ENCODE measurements at places on chromosomes 12 and 14.

GRCh38 chr14:21201732-21202462 lies 46.0 kb upstream of the OR5AU1 start:
- no peak for DNase-seq

DNA sequence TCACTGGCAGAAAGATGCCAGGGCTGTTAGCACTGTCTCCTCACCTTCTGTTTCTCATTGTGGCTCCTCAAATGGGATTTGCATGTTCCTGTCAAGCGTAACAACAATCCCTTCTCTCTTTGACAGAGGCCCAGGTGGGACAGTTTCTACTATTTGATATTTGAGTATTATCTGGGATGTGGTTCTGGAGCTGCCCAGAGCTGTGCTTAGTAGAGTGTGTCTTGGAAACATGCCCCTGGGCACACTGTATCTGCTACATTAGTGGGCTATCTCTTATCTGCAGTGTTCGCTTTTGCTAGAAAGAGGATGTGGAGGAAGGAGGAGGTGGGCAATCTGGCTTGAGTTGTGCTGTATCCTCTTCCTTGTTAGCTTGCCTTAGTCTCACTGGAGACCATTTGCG lies 3.8 kb upstream of the ACADS start:
- DNase-seq = no peak

GRCh38 chr14:60815371-60815770 lies 80.8 kb downstream of the MNAT1 start:
- DNase-seq = no peak

GRCh38 chr12:49208676-49209075 lies 19.8 kb upstream of the TUBA1A start:
- DNase-seq = no peak

GRCh38 chr14:106044949-106045596 lies 518.7 kb downstream of the TMEM121 start:
- no peak for DNase-seq

DNA sequence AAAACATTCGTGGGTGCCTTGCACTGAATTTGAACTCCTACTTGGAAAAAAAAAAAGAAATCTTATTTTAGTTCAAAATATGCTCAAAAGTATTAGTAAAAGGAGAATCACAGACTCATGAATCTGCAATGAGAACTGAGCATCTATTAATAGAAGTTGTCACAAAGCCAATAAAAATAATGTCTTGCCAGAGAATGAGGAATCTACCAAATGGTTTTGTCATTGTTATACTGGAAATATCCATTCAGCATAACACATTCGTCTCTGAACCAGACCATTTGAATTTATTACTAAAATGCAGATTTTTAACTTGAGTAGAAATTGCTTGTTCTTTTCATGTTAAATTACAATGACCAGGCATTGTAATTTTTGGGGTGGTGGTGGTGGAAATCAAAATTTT lies 11.6 kb upstream of the PTPRB start:
- peak; percentile 3 for DNase-seq

- DNase-seq = no peak
Measured at GRCh38 chr14:58979325-58979724, 209.1 kb upstream of the DAAM1 start.

GRCh38 chr12:31887109-31887811 lies 72.0 kb upstream of the RESF1 start:
- DNase-seq = no peak

- DNase-seq = no peak
Measured at GRCh38 chr12:94671917-94672316, 21.6 kb upstream of the TMCC3 start.

- no peak for DNase-seq
Measured at GRCh38 chr12:92844151-92844763, 84.8 kb downstream of the EEA1 start.

DNA sequence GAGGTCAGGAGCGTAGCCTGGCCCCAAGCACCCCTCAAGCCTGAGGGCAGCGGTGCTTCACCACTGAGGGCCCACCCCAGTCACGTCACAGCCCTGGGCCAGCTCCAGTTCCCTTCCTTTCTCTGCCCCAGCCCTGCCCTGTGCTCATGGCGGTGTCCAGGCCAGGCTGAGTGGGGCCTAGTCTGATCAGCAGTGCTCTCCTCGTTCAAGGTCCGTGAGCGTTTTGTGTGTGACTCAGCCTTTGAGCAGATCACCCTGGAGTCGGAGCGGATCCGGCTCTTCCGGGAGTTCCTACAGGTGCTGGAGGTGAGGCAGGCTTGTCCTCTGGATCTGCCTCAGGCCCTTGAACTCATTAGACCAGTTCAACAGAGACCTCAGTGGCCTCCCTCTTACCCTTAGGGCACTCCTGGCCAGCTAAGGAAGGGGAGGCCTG lies 19.0 kb downstream of the PRPF40B start:
- no peak for DNase-seq

GRCh38 chr14:100784523-100785337 lies 41.2 kb upstream of the MEG3 start:
- no peak for DNase-seq

DNA sequence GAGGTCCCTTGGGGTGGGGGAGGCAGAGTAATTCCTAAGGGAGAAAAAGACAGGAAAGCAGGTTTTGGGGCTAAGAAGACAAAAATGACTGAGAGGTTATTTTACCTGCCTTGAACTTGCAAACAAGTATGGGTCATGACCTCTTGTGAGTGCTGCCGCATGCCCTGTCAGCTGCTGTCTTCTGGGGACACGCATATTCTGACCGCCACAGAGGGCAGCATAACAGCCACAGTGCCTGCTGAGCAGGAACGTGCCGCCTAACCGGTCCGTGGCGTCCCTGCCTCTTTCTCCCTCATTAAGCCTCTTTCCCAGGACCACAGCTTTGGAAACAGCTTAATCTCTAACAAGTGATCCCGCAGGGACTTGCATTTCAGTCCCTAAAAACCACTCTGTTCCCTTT lies 51.3 kb upstream of the KCNA1 start:
- no peak for DNase-seq

DNA sequence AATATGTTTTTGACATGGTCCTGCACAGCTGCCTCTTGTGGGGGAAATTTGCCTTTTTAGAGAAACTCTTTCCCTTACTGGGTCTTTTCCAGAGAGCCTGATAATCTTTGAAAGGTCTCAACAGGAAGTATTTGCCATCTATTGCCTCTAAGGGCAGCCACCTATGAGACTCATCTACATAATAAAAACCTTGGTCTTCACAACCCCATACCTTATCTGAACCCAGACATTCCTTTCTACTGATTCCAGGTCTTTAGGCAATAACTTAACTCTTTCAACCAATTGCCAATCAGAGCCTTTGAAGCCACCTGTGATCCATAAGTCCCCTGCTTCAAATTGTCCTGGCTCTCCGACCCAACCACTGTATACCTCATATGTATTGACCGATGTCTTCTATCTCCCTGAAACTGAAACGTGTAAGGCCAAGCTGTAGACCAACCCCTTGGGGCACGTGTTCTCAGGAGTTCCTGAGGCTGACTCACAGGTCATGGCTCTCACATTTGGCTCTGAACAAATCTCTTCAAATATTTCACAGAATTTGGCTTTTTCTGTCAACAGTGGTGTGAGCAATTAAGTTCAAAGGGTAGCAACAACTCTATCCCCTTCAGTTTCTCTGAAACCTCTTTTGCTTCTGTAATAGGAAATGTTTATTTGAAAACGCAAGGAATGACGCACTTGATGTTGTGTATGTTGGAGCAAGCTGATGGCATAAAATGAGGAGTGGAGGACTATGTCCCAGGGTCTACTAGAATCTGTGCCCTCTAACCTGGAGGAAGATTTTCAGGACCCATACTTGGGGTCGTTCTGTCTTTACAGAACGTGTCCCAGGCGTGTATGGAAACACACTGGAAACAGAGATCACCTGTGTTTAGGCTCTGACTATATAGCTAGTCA lies 49.2 kb upstream of the EIF5 start:
- peak; percentile 41 for DNase-seq

- DNase-seq = no peak
Measured at GRCh38 chr12:112380663-112381405, 1.4 kb downstream of the HECTD4 start.

DNA sequence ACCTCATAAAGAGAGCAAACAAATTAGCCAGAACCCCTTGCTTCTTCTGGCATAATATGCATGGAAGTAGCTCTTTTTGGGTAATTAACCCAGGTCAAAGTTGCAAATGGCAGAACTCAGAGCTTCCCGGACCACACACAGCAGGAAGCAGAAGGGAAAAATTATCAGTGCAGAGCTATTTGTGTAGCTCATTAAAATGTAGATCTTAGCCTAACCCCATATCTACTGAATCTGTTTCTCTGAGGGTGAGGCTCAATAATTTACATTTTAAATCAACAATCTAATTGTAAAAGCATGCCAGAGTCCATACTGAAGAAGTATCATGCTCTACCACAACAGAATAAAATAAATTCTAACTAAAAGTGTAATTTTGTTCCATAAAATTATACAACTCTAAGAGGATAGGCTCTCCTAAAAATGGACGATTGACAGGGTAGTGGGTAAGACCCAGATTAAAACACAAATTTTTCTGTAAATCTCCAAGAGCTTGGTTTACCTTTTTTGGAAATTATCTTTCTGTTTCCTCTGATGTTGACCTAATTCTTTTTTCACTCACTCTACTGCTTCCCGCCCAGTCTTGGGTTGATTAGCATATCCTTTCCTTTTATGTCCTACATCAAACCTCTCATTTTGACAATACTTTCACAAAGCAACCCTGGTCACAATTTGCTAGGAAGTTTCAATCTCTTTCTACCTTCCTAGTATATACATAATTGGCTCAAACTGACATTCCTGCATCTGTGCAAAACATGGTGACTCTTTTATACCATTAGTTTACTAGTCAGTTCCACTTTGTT lies 213.3 kb upstream of the SLC16A7 start:
- no peak for DNase-seq

GRCh38 chr14:102991376-102991775 lies 66.0 kb downstream of the CDC42BPB start:
- no peak for DNase-seq

- DNase-seq = no peak
Measured at GRCh38 chr12:38998887-38999482, 93.6 kb upstream of the CPNE8 start.

DNA sequence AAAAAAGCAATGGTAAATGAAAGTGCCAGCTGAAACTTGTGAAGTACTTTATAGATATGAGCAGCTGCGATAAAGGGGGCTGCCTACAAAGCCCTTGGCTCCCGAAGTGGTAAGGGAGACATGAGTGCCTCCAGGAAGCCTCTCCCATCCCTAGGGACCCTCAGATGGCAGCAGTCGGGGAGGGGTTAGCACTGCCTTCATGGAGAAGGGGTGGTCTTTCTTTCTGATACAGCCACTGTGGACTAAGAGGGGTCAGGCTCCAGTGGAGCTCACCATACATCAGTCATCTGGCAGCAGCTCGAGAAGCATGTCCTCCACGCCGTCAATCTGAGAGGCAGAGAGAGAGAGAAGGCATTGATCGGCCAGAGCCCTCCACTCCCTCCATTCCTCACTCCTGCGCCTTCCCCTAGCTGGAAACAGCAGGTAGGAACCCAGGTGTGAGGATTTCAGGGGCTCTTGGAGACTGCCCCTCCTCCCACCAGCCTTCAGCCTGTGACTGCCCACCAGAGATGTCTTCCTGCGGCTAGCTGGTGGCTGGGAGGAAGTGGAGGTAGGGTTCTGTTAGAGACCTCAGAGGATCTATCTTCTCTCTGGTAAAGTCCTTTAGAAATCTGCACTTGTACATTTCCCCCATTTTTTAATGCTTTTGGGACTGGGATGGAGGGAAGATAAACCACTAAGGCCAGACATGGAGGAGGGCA lies 2.3 kb downstream of the TCL1A start:
- no peak for DNase-seq

DNA sequence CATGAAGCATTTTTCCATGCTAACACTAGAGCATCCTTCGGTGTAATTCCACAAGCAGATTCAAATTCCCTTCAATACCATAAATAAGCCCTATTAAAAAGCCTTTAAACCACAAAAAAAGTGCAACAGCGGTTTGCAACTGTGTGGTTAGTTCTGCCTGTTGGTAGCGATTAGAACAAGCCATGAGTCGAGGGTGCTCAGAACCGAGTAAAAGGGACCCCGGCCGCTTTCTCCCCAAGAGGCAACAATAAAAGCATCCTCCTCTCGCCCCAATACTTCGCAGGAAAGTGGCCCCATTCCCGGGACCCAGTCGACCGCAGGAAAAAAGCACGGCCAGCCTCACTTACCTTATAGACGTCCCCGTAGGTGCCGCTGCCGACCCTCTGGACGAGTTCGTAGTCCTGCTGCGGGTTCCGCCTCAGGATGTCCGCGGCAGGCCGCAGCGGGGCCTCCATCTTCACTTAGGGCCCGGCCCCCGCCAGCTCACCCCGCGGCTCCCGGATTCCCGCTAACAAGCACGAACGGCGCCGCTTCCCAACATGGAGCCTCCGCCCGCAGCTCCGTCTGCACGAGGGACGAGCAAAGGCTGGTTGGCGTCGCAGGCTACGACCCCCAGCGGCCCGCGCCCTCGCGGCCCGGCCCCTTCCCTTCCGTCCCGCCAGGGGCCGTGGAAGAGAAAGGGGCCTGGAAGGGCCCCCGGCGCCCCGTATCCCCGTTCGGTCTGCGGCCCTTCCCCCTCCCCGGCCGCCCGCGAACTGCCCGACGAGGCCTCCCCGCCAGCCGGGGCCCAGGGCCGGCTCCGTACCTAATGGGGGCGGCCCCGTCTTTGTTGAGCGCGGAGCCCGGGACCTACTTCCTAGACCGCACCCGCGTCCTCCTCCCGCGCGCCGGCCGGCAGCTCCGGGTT lies 521 bp downstream of the MAP4K5 start:
- peak; percentile 39 for DNase-seq

DNA sequence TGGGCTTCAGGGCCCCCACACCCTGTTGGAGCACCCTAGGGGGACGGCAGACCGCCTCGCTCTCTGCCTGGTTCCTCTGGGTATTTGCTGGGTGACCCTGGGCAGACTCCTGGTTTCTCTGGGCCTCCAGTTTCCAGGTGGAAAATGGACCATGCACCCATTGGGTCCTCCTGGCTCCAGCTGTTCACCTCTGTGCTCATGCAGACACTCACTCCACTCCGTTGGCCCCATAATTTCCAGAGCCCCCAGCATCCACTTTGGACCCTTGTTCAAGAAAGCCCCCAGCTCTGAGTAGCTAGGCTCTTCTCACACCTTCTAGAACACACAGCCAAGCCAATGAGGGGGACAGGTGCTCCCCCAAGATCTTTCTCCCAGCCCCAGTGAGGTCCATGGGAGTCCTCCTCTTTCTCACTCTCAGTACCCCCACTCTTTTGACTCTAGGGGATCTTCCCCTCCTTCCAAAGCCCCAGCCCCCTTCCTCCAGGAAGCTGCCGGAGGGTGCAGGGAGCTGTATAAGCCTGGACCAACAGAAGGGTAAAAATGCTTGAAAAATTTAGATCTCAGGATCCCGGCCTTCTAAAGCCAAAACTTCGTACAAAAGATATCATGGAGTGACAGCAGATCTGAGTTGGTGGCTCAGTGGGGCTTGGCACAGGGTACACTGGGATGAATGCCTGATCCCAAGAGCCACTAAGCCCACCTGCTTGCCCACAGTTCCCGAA lies 174.8 kb upstream of the RTL1 start:
- no peak for DNase-seq
